ENCODE measurements at places on chromosomes 4 and X. TPM values are rescaled to one million over a fixed set of nuclear protein-coding genes. Genes with fewer than 3 reads are reported as not detected.

DNA sequence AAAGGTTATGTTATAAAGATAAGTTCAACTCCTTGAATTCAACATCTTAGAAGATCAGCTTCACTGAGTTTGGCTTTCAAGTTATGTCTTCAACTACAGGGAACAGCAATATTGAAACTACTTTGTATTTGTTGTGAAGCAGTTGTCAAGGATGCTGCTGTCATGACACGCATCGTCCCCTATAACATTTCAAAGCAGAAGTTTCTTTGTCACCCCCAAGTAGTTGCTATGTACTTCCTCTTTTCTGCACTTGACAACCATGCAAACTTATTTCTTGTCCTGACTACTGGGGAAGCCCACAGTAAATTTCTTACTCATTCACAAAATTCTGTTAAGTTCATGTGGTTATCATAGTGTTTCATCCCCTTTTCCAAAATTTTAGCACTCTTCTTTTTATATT is 14.3 kb downstream of the ANTXR2 start:
- no peak overlapping the region for H3K27ac ChIP-seq
- DNase-seq: no peak
- no peak overlapping the region for H3K4me3 ChIP-seq
- H3K36me3 ChIP-seq: peaks cover 37% of the 10 kb centered on the region
- peaks cover 11% of the 10 kb centered on the region for H3K4me1 ChIP-seq
- no peaks in the 10 kb centered on the region for H3K27me3 ChIP-seq

GRCh38 chr4:184762100-184762499 is 28.2 kb upstream of the CENPU start:
- no peaks in the 10 kb centered on the region for H3K27me3 ChIP-seq
- DNase-seq: no peak
- no peak overlapping the region for H3K4me3 ChIP-seq
- peaks cover 23% of the 10 kb centered on the region for H3K4me1 ChIP-seq
- H3K27ac ChIP-seq: no peak overlapping the region
- peaks cover 5% of the 10 kb centered on the region for H3K36me3 ChIP-seq

DNA sequence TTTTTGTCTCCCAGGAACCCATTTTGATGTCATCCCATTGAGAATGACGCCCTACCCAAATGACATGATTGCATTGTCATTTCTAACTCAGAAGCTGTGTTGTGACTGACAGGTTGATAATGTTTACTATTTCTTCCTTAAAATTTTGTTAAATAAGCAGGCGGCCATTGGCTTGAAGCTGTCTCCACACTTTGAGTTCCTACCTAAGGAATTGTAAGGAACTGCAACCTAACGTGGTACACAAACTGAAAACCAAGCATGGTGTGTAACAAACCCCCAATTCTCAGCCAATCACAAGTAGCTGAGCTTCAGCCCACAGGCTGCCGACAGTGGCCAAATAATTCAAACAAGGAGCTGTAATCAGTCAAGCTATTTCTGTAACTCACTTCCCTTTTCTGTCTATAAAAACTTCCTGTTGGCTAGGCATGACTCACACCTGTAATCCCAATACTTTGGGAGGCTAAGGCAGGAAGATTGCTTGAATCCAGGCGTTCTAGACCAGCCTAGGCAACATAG is 2.9 kb upstream of the MND1 start:
- peaks cover 3% of the 10 kb centered on the region for H3K36me3 ChIP-seq
- no peak overlapping the region for H3K4me3 ChIP-seq
- peaks cover 27% of the 10 kb centered on the region for H3K4me1 ChIP-seq
- peak overlapping the region; percentile 21 for H3K27ac ChIP-seq

GRCh38 chr4:65918872-65919271 is 248.6 kb upstream of the EPHA5 start:
- H3K4me3 ChIP-seq: no peak overlapping the region
- no peaks in the 10 kb centered on the region for H3K36me3 ChIP-seq
- peaks cover 4% of the 10 kb centered on the region for H3K4me1 ChIP-seq
- no peaks in the 10 kb centered on the region for H3K27me3 ChIP-seq
- no peak overlapping the region for H3K27ac ChIP-seq
- DNase-seq: no peak

DNA sequence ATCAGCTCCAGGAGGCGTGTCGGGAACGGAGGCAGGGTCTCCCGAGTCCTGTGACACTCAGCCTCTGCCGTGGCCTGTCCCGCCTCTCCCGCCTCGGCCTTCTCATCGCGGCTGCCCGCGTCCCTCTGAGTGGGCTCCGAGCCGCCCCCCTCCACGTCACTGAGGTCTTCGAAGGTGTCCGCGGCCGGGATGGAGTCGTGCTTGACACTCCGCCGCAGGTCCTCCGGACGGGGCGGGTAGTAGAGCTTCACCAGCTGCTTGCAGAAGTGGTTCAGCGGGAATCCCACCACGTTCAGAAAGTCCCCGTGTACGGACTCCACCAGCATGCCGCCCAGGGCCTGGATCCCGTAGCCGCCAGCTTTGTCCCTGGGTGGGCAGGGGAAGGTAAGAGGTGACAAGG is 25.0 kb downstream of the ASMTL start:
- no peaks in the 10 kb centered on the region for H3K27me3 ChIP-seq
- DNase-seq: no peak
- H3K27ac ChIP-seq: no peak overlapping the region
- H3K4me3 ChIP-seq: no peak overlapping the region

GRCh38 chr4:186657764-186658163 is 65.9 kb downstream of the FAT1 start:
- peaks cover 25% of the 10 kb centered on the region for H3K4me1 ChIP-seq
- peak; percentile 54 for DNase-seq
- H3K27me3 ChIP-seq: no peaks in the 10 kb centered on the region
- peaks cover 86% of the 10 kb centered on the region for H3K36me3 ChIP-seq
- no peak overlapping the region for H3K4me3 ChIP-seq

DNA sequence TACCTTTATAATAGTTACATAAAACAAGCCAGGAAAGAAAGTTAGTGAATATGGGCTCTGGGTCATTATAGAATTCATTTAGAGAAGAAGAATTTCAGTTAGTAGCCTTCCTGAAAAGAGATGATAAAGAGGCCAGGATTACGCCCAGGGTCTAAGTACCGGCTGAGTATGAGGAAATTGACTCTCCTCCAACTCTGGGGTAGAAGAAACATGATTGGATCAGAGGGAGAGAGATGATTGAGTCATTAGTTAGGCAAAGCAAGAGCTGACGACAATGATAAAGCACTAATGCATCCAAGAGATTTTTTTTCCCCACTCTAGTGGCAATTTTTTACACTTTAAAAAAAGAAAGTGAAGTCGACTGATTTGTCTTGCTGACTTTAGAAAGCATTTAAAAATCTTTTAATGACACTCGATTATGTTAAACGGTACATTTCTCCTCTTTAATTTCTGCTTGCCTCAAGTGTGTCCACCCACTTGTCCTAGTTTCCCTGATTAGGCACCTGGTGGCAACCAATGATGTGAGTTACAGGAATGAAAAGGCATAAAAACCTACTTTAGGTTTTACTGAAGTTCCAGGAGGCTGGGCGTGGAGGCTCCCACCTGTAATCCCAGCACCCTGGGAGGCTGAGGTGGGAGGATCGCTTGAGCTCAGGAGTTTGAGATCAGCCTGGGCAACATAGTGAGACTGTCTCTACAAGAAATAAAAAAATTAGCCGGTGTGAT is 37.3 kb upstream of the IGFBP7 start:
- no peak overlapping the region for H3K4me3 ChIP-seq
- H3K27me3 ChIP-seq: no peaks in the 10 kb centered on the region
- peaks cover 14% of the 10 kb centered on the region for H3K4me1 ChIP-seq
- H3K27ac ChIP-seq: no peak overlapping the region
- no peak for DNase-seq
- no peaks in the 10 kb centered on the region for H3K36me3 ChIP-seq

DNA sequence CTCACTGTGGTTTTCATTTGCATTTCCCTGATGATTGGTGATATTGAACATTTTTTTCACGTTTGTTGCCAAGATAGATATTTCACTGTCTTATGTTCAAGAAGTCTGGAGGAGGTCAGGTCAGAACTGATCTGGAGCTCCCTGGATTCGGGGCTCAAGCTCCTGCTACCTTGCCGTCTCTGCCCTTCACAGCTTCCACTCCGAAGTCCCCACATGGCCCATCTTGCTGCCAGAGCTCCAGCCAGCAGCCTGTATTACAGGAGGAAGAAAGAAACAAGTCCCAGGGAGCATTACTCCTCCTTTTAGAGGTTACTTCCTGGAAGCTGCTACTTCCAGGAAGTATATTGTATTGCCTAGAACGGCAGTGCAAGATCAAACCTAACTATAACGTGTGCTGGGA is 17.9 kb upstream of the CDKN2AIP start:
- H3K4me3 ChIP-seq: no peak overlapping the region
- H3K36me3 ChIP-seq: no peaks in the 10 kb centered on the region

DNA sequence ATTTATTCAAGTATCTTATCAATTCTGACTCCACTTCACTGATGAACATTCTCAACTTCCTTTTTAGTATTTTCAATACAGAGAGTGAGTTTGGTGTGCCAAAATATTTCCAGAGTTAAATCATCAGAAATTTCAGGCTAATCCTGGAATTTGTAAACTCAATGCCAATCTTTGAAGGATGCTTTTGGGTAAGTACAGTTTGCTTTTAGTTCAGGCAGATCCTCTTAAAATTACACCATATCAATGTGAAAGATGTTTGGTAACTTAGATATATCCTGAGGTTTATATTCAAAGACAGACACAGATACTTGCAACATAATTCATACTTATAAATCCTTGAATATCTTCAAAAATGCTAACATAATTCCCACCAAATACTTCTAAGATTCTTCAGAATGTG is 76.0 kb upstream of the FAM47B start:
- no peak overlapping the region for H3K4me3 ChIP-seq
- H3K4me1 ChIP-seq: no peaks in the 10 kb centered on the region
- no peak for DNase-seq
- H3K27ac ChIP-seq: no peak overlapping the region

GRCh38 chrX:16992951-16993350 is 46.5 kb downstream of the REPS2 start:
- no peaks in the 10 kb centered on the region for H3K36me3 ChIP-seq
- H3K4me1 ChIP-seq: no peaks in the 10 kb centered on the region

DNA sequence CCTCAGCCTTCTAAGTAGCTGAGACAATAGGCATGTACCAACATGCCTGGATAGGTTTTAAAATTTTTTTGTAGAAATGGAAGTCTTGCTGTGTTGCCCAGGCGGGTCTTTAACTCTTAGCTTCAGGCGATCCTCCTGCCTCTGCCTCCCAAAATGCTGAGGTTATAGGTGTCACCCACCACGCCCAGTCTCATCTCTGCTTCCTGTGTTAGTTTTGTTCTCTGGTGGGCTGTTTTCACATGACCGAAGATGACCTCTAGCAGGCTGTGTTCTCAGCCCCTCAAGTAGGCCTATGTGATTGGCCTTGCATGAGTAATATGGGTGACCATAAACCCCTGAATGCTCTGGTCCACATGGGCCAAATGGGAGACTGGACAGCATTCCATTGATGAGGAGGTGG is 56.8 kb upstream of the MSANTD1 start:
- H3K4me3 ChIP-seq: no peak overlapping the region
- no peak overlapping the region for H3K27ac ChIP-seq
- no peaks in the 10 kb centered on the region for H3K4me1 ChIP-seq
- H3K27me3 ChIP-seq: no peaks in the 10 kb centered on the region
- DNase-seq: no peak
- peaks cover 5% of the 10 kb centered on the region for H3K36me3 ChIP-seq

DNA sequence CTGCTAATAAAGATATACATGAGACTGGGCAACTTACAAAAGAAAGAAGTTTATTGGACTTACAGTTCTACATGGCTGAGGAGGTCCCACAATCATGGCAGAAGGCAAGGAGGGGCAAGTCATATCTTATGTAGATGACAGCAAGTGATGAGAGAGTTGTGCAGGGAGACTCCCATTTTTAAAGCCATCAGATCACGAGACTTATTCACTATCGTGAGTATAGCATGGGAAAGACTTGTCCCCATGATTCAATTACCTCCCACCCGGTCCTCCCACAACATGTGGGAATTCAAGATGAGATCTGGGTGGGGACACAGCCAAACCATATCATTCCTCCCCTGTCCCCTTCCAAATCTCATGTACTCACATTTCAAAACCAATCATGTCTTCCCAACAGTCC is 50.9 kb upstream of the GRID2 start:
- H3K4me1 ChIP-seq: no peaks in the 10 kb centered on the region
- H3K36me3 ChIP-seq: no peaks in the 10 kb centered on the region
- H3K27ac ChIP-seq: no peak overlapping the region
- no peaks in the 10 kb centered on the region for H3K27me3 ChIP-seq
- no peak overlapping the region for H3K4me3 ChIP-seq

DNA sequence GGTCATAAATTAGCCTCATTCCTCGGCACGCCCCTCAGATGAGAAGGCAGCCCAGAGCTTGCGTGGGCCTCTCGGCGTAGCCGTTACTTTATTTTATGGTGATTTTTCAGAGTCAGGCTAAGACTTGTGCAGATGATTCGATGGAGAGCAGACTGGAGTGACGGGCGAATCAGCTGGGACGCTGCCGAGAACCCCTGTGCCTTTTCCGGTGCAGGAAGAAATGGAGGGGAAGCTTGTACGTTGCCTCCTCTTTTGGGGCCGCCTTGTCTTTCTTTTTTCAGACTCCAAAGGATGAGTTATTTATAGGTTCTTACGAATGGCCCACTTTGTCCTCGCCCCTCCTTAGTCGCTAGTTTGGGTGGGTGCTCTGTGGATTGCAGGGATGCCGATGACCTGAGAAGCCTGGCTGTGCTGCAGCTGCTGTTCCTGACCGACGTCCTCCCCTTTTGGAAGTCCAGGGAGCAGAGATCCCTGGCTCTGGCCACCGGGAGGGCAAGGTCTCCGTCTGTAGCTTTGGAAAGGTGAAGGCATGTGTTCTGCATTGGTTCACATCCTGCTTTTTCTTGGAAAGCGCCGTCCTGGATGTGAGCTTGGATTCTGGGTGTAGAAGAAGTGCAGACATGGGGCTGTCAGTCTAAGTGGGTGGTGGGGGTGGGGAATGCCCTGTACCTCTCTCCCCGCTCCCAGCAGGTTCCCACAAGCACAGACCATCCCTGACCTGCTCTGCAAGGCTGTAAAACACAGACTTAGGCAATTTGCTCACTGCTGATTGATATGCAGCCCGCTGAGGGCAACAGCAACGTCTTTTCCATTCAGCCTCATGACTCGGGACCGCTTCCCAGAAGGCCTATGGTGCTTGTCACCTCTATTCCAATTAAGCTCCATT is 9.3 kb downstream of the SORCS2 start:
- no peak overlapping the region for H3K4me3 ChIP-seq
- peaks cover 7% of the 10 kb centered on the region for H3K4me1 ChIP-seq
- no peak for DNase-seq
- H3K36me3 ChIP-seq: no peaks in the 10 kb centered on the region
- no peak overlapping the region for H3K27ac ChIP-seq
- no peaks in the 10 kb centered on the region for H3K27me3 ChIP-seq

Gene P2RY8
- not detected for total RNA-seq

Gene ZNF185
- 9.8 TPM for total RNA-seq

Gene IL2
- total RNA-seq: not detected

Gene RPA4
- 0.29 TPM for total RNA-seq

Gene DTHD1
- not detected for total RNA-seq

Gene MAGEA12
- total RNA-seq: not detected

Gene CENPVL2
- total RNA-seq: not detected

Gene IGSF1
- total RNA-seq: not detected

Gene OPRPN
- not detected for total RNA-seq

All from SJSA1 (cell line).